ENCODE measurements at places on chromosomes 12 and 14. TPM values are rescaled to one million over a fixed set of nuclear protein-coding genes. Genes with fewer than 3 reads are reported as not detected.

GRCh38 chr12:62291864-62292760, 31.9 kb downstream of the USP15 start:
- 0 out of 2 replicates have a peak overlapping the region, but pooled peaks have one; percentile 40 for H3K27ac ChIP-seq
- DNase-seq, result no peak
- no peaks in the 10 kb centered on the region for H3K27me3 ChIP-seq
- peaks cover 75% of the 10 kb centered on the region for H3K4me1 ChIP-seq
- H3K4me3 ChIP-seq, result no peak overlapping the region

DNA sequence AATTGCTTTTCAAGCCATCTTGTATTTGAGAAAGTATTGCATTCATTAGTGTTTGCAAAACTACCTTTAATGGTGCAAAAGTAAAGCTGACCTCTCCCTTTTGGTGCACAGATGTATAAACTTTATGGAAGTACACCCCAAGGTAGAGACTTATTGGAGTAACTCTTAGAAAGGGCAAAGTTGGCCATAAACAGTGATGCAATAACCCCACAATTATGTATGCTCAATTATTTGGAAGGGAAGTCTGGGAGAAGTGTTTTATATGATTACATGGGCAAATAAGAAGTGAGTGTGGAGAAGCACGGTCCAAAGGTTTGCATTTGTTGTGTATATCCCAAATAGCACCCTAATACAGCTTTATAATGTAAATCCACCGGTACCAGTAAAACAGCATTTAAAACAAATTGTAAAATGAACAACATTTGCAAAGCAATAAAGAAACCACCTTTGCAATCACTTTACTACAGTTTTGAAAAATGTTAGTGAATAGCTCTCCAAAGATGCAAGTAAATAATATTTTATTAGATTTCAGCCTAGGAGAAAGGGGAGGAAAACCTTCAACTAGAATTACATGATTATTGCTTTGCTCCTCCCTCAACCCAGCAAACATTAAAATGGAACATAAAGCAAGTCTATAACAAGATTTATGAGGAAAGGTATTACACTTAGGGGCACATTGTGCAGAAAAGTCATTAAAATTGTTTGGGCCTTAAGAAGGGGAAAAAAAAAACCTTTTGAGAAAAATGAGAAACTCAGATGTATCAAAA, 70.5 kb downstream of the HMGA2 start:
- peaks cover 97% of the 10 kb centered on the region for H3K4me1 ChIP-seq
- peaks cover 30% of the 10 kb centered on the region for H3K36me3 ChIP-seq
- peak overlapping the region; percentile 97 for H3K27ac ChIP-seq
- H3K4me3 ChIP-seq, result peak overlapping the region; percentile 37

DNA sequence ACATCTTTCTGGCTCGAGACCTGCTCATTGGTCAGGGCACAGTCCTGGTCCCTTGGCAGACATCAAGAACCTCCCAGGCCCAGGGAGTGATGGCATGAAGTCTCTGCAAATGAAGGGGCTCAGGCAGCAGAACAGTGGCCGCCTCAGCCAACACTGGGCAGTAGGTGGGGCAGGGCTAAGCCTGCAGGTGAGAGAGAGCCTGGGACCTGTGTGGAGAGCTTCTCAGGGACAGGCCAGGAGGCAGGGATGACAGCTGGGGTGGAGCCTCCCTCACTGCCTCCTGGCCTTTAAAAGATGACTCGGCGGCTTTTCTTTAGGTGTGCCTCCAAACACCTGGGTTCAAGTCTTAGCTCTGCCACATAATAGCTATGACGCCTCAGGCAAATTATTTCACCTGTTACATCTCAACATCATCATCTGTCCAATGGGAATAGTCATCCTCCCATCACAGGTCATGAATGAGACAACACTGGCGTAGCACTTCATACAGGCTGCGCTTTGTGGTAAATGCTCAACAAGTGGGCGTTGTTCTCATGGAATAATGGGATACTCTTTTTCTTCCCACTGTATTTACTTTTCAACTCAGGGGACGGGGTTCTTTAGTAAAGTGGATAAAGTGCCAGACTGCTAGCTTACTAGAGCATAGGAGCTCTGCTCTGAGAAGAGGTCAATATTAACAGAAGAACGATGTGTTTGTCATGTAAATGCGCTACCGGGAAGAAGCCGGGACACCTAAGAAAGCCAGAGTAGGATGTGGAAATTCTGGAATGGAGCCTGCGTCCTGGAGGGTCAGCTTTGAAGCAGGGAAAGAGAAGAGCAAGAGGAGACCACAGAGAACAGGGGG, 277.4 kb downstream of the FOXN3 start:
- H3K36me3 ChIP-seq, result peaks cover 10% of the 10 kb centered on the region
- DNase-seq, result no peak
- no peak overlapping the region for H3K4me3 ChIP-seq

DNA sequence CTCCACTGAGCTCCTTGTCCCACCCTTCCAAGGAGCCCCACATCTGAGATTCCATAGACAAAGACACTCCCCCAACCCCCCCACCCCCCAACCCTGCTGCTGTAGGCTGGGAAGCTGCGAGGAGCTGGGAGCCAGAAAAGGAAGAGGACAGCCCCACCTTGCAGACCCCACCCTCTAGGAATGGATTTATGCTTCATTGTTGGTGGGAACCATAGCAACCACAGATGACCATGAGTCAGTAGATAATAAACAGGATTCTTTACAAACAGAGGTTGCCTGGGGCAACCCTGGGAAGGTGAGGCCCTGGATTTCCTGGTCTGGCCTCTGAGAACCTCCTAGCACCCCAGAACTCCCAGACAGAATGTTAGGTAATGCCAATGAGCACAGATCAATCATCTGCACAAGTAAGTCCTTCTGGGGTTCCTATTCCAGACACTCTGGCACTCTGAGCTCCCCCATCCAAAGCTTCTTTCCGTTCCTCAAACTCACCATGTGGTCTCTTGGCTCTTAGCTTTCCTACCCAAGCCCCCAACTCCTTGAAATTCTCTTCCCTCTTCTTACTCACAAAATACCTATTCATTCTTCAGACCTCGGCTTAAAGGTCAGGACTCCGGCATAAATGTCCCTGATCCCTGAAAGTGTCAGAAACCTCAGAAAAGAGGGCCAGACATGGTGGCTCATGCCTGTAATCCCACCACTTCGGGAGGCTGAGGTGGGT, 15.2 kb upstream of the PLEKHG6 start:
- peak; percentile 90 for DNase-seq
- peak overlapping the region; percentile 89 for H3K27ac ChIP-seq

GRCh38 chr12:132131229-132131628, 12.9 kb downstream of the DDX51 start:
- no peak overlapping the region for H3K4me3 ChIP-seq
- H3K27ac ChIP-seq, result no peak overlapping the region
- H3K36me3 ChIP-seq, result peaks cover 32% of the 10 kb centered on the region
- H3K4me1 ChIP-seq, result no peaks in the 10 kb centered on the region
- no peaks in the 10 kb centered on the region for H3K27me3 ChIP-seq

GRCh38 chr14:51533872-51534553, 117.7 kb upstream of the FRMD6 start:
- peaks cover 64% of the 10 kb centered on the region for H3K4me1 ChIP-seq
- no peak for DNase-seq
- no peaks in the 10 kb centered on the region for H3K27me3 ChIP-seq
- H3K36me3 ChIP-seq, result peaks cover 4% of the 10 kb centered on the region

The GARIN6 gene
- not detected for total RNA-seq

The EML5 gene
- 8.0 TPM for total RNA-seq

The STAT2 gene
- total RNA-seq, result 112 TPM

The CCDC184 gene
- 0.86 TPM for total RNA-seq

The FSCB gene
- total RNA-seq, result not detected

DNA sequence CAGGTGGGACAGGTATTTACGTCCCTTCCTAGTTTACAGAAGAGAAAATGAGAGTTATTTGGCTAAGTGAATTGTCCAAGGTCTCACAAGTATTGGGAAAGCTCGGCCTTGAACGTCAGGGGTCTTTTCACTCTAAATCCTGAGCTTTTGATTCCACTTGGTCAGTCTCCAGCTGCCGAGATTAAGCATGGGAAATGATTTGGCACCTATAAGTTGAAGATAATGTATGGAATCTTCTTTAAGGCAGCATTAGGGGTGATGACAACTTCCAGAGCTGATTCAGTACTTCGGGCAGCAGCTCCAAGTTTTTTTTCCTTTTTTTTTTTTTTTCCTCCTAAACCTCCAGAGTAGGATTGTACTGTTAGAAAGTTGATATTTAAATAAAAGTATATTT, 722 bp downstream of the FAM234B start:
- H3K27me3 ChIP-seq, result 0 out of 2 replicates have a peak, but pooled peaks cover 2% of the 10 kb centered on the region
- DNase-seq, result no peak
- peaks cover 19% of the 10 kb centered on the region for H3K4me1 ChIP-seq
- H3K27ac ChIP-seq, result no peak overlapping the region

DNA sequence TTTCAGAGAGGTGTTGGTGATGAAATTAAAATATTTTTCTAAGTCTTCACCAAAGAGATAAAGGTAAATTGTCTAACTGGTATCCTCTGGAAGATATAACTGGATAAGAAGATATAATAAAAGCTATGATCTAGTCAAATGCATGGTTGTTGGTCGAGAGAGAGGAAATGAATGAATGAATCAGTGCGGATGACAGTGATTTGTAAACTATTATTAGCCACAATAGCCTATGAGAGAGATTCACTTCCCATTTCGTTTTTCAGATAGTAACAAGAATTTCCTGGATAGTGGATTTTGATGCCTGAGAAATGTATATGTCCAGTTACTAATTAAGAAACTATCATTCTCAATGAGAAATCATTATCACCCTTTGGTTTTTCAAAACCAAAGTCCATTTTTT, 63.1 kb downstream of the HEATR5A start:
- peaks cover 62% of the 10 kb centered on the region for H3K4me1 ChIP-seq
- H3K27me3 ChIP-seq, result no peaks in the 10 kb centered on the region
- DNase-seq, result peak; percentile 4
- peak overlapping the region; percentile 3 for H3K4me3 ChIP-seq

- no peaks in the 10 kb centered on the region for H3K27me3 ChIP-seq
- H3K4me3 ChIP-seq, result no peak overlapping the region
- H3K27ac ChIP-seq, result no peak overlapping the region
These were observed 41.9 kb downstream of the STX2 start for GRCh38 chr12:130796985-130797686.

The LAG3 gene
- total RNA-seq, result 0.15 TPM

GRCh38 chr12:70094467-70094866, 148.8 kb upstream of the CNOT2 start:
- DNase-seq, result no peak
- H3K36me3 ChIP-seq, result no peaks in the 10 kb centered on the region
- H3K4me1 ChIP-seq, result no peaks in the 10 kb centered on the region
- H3K27ac ChIP-seq, result no peak overlapping the region

GRCh38 chr14:33709711-33710110, 241.2 kb downstream of the EGLN3 start:
- H3K27ac ChIP-seq, result no peak overlapping the region
- no peak for DNase-seq
- peaks cover 3% of the 10 kb centered on the region for H3K4me1 ChIP-seq
- H3K4me3 ChIP-seq, result no peak overlapping the region

The RNASE9 gene
- total RNA-seq, result not detected

GRCh38 chr12:43151441-43151981, 400.5 kb downstream of the ADAMTS20 start:
- H3K36me3 ChIP-seq, result no peaks in the 10 kb centered on the region
- H3K4me3 ChIP-seq, result no peak overlapping the region
- H3K27ac ChIP-seq, result peak overlapping the region; percentile 27
- H3K27me3 ChIP-seq, result peaks cover 3% of the 10 kb centered on the region

GRCh38 chr12:49097381-49097780, 2.8 kb upstream of the DHH start:
- no peak overlapping the region for H3K4me3 ChIP-seq
- H3K27ac ChIP-seq, result no peak overlapping the region
- H3K4me1 ChIP-seq, result peaks cover 17% of the 10 kb centered on the region
- peaks cover 13% of the 10 kb centered on the region for H3K27me3 ChIP-seq

The RNU4-1 gene
- total RNA-seq, result 908 TPM

The CAPRIN2 gene
- total RNA-seq, result 13.7 TPM

DNA sequence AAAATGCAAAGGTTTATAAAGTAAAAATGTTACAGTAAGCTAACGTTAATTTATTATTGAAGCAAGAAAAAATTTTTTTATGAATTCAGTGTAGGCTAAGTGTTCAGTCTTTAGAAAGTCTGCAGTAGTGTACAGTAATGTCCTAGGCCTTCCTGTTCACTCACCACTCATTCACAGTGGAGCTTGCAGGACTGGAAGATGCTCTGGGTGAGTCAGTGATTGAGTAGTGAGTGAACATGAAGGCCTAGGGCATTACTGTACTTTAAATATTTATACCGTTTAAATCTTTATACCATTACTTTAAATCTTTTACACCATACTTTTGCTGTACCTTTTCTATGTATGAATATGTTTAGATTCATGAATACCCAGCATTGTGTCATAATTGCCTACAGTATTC, 120.3 kb upstream of the SLC38A4 start:
- no peaks in the 10 kb centered on the region for H3K36me3 ChIP-seq
- peak; percentile 88 for DNase-seq
- peak overlapping the region; percentile 48 for H3K27ac ChIP-seq
- no peak overlapping the region for H3K4me3 ChIP-seq
- peaks cover 94% of the 10 kb centered on the region for H3K4me1 ChIP-seq

DNA sequence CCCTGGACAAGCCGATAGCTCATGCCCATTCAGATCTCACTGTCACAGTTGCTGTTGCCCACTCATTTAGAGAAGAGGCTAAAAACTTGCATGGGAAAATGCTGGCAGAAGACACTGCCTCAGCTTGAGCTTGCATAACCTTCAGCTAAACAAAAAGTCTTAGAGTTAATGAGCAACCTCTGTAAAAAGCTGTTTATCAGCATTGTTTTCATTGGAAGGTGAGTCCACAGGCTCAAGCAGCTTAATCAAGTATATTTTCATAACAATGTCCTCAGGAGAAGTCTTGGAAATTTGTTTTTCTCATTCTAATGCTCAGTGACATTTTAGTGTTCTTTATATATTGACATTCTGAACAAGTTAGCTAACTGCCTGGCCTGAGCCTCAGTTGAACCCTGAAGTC, 872.9 kb downstream of the TMTC2 start:
- no peak for DNase-seq
- no peaks in the 10 kb centered on the region for H3K4me1 ChIP-seq
- no peak overlapping the region for H3K27ac ChIP-seq
- no peaks in the 10 kb centered on the region for H3K36me3 ChIP-seq

The LACRT gene
- total RNA-seq, result not detected

The MYF5 gene
- total RNA-seq, result not detected

DNA sequence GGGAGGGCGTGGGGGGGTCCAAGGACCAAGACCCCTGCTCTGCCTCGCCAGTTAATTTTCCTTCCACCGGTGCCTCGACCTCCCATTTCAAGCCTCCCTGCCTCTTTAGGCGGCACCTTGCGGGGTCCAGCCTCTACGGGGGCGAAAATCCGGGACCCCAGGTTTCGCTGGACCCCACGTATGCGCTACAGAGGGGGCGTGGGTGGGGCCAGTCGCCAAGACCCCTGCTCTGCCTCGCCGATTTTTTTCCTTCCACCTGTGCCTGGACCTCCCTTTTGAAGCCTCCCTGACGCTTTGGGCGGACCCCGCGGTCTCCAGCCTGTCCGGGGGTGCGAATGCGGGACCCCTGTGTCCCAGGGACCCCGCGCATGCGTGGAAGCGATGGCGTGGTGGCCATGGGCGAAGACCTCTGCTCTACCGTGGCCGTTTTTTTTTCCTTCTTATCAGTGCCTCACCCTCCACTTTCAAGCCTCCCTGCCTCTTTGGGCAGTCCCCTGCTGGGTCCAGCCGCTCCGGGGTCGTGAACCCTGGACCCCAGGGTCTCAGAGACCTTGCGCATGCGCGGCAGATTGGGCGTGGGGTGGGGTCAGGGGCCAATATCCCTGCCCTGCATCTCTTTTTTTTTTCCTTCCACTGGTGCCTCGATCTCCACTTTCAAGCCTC, 324.2 kb downstream of the ALG10 start:
- H3K4me3 ChIP-seq, result no peak overlapping the region
- H3K36me3 ChIP-seq, result no peaks in the 10 kb centered on the region
- H3K4me1 ChIP-seq, result no peaks in the 10 kb centered on the region
- no peak overlapping the region for H3K27ac ChIP-seq

All from HFFc6 (cell line).